A375 (cell line): ENCODE measurements at places on chromosomes 11 and 22. TPM values are rescaled to one million over a fixed set of nuclear protein-coding genes. Genes with fewer than 3 reads are reported as not detected.

OR4C12 gene
- not detected in 2 replicates for total RNA-seq

LMNTD2 gene
- total RNA-seq, result 2.3 and 3.5 TPM in 2 replicates

KIRREL3 gene
- total RNA-seq, result 3.1 and 4.1 TPM in 2 replicates

CLMP gene
- 9.8 and 12.7 TPM in 2 replicates for total RNA-seq

FREY1 gene
- 1.6 and 1.7 TPM in 2 replicates for total RNA-seq

CD3E gene
- total RNA-seq, result not detected in 2 replicates

CST6 gene
- 0.19 and 0.91 TPM in 2 replicates for total RNA-seq

POU2AF2 gene
- total RNA-seq, result not detected in 2 replicates

TBX10 gene
- not detected in 2 replicates for total RNA-seq

SLC22A9 gene
- not detected in 2 replicates for total RNA-seq

FADS3 gene
- total RNA-seq, result 74.2 and 81.4 TPM in 2 replicates

GTSE1 gene
- 20.5 and 20.7 TPM in 2 replicates for total RNA-seq

P4HA3 gene
- total RNA-seq, result 0.42 and 0.60 TPM in 2 replicates

ATG16L2 gene
- total RNA-seq, result 9.2 and 11.2 TPM in 2 replicates

SCUBE1 gene
- total RNA-seq, result not detected in 2 replicates

BRSK2 gene
- 0.48 and 0.49 TPM in 2 replicates for total RNA-seq

B3GAT3 gene
- 84.1 and 103 TPM in 2 replicates for total RNA-seq

ST14 gene
- total RNA-seq, result 0.11 and 0.15 TPM in 2 replicates

TMA7B gene
- not detected in 2 replicates for total RNA-seq

APOA4 gene
- total RNA-seq, result not detected in 2 replicates

PDE2A gene
- total RNA-seq, result 1.5 and 6.6 TPM in 2 replicates

MS4A3 gene
- total RNA-seq, result not detected in 2 replicates

NXPE2 gene
- not detected in 2 replicates for total RNA-seq

GPR83 gene
- total RNA-seq, result 0.08 TPM in 1 of 2 replicates, not detected in the other

MS4A6E gene
- not detected in 2 replicates for total RNA-seq

OR4A16 gene
- total RNA-seq, result not detected in 2 replicates

OR9Q1 gene
- not detected in 2 replicates for total RNA-seq

OLFML1 gene
- total RNA-seq, result not detected in 2 replicates

IGLL1 gene
- not detected in 2 replicates for total RNA-seq

ZP1 gene
- total RNA-seq, result 1.3 and 3.2 TPM in 2 replicates

ROM1 gene
- total RNA-seq, result 8.4 and 13.0 TPM in 2 replicates

OR2AG1 gene
- not detected in 2 replicates for total RNA-seq

MYO7A gene
- total RNA-seq, result 0.49 and 0.88 TPM in 2 replicates

OR52N4 gene
- not detected in 2 replicates for total RNA-seq

SLC7A4 gene
- total RNA-seq, result not detected in 2 replicates

KRTAP5-1 gene
- not detected in 2 replicates for total RNA-seq

IL17REL gene
- total RNA-seq, result not detected in 2 replicates

CRYAB gene
- not detected in 2 replicates for total RNA-seq

SVIP gene
- total RNA-seq, result 9.7 and 18.3 TPM in 2 replicates

INPP5J gene
- 0.77 and 0.87 TPM in 2 replicates for total RNA-seq

CKAP5 gene
- 92.5 and 102 TPM in 2 replicates for total RNA-seq

ZBTB16 gene
- total RNA-seq, result not detected in 2 replicates

CCDC89 gene
- 0.08 TPM in 1 of 2 replicates, not detected in the other for total RNA-seq

AIFM3 gene
- total RNA-seq, result 0.26 and 0.45 TPM in 2 replicates

PGA3 gene
- not detected in 2 replicates for total RNA-seq

TRIM6 gene
- 1.9 and 3.4 TPM in 2 replicates for total RNA-seq

SULT4A1 gene
- total RNA-seq, result 0.19 TPM in 1 of 2 replicates, not detected in the other
